Activated B cell treated with CpG ODN at 0.5 μM for 24 hours (primary cell): ENCODE measurements at places on chromosomes 2 and 18.

- no peak for DNase-seq
Measured at GRCh38 chr2:73239776-73240175, 5.7 kb downstream of the CCT7 start.

- no peak for DNase-seq
Measured at GRCh38 chr18:66728951-66729350, 125.1 kb upstream of the CDH19 start.

DNA sequence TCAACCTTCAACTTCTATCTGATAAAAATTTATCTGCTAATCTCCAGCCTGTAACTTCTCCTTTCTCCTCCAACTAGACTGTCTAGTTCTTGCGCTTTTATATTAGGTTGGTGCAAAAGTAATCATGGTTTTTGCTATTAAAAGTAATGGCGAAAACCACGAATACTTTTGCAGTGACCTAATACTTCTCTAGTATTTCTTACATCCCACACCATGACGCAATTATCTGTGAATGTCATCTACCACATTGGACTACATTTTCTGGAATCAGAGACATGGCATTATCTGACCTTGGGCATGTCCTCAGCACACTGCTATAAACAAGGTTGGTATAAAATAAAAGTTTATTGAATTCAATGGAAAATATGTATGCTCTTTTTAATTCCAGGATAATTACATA is 370.2 kb upstream of the LYPD1 start:
- no peak for DNase-seq

DNA sequence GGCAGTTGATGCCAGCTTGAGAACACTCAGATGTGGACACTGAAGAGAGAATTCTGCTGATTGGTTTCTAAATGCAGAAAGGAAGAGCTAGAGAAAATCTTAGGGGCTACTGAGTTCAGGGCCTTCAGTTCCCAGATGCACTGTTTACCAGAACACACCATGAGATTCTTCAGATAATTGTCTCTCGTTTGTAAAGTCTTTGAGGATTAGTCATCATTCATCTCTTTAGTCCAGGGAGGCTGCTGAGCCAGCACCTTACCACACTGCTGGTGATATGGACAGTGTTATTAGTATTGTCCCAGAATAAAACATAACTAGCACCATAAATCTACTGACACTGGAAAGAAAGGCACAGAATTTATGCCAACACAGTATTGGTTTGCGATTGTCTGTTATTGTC is 690.8 kb upstream of the CELF4 start:
- no peak for DNase-seq
